ENCODE measurements at places on chromosomes 3 and 15.

- no peak for DNase-seq
Measured at GRCh38 chr3:131957980-131958379, 76.8 kb downstream of the CPNE4 start.

DNA sequence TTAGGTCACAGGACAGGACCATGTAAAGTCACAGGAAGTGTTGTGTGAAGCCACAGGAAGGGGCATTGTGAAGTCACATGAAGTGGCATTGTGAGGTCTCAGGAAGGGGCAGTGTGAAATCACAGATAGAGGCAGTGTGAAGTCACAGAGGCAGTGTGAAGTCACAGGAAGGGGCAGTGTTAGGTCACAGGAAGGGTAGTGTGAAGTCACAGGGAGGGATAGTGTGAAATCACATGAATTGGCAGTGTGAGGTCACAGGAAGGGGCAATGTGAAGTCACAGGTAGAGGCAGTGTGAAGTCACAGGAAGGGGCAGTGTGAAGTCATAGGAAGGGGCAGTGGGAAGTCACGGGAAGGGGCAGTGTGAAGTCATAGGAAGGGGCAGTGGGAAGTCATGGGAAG is 37.9 kb downstream of the GASK1A start:
- DNase-seq = no peak

DNA sequence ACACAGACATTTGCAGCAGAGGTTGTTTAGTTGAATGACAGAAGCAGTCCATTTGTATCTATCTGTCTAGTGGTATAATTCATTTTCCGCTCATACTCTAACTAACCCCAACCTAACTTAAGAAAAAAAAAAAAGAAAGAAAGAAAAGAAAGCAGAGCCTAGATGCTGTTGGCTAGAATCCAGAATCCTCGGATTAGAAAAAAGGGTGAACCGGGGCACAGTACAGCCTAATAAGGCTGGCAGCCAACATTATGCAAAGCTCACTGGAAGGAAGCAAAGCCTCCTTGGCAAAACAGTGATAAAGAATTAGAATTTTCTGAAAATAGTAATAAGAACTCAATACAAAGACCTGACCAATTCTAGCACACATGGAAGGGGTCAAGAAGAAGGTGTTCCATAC is 640.8 kb downstream of the TUSC7 start:
- DNase-seq = no peak

- DNase-seq = no peak
Measured at GRCh38 chr3:30596152-30596551, 10.2 kb upstream of the TGFBR2 start.

DNA sequence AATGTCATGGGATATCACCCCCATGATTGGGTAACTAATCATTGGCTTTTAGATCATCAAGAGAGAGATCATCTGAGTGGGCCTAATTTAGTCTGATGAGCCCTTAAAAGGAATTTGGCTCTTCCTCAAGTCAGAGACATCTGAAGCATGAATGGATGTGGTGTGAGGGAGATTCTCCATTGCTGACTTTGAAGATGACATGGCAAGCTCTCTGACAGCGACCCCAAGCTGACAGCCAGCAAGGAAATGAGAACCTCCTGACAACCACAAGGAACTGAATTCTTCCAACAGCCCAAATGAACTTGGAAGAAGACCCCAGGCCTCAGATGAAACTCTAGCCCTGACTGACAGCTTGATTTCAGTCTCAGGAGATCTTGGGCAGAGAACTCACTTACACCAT is 108.4 kb upstream of the SPATA12 start:
- DNase-seq = no peak

Measured in activated CD8-positive, alpha-beta memory T cell treated with anti-CD3 and anti-CD28 coated beads, Interleukin-2, amount 10 ng/mL, durations not matched to agents 7 days and 5 days (primary cell).